Activated CD4-positive, alpha-beta T cell treated with anti-CD3 and anti-CD28 coated beads, Interleukin-2, Interleukin-6, amounts not matched to agents 100 ng/mL and 50 ng/mL, durations not matched to agents 16 hours and 8 hours (primary cell): ENCODE measurements at places on chromosomes 12 and 14.

GRCh38 chr12:132620113-132620898 lies 1.7 kb downstream of the P2RX2 start:
- no peak for DNase-seq

GRCh38 chr14:38039496-38039895 lies 168.2 kb upstream of the SSTR1 start:
- DNase-seq, result no peak

GRCh38 chr14:66088656-66089055 lies 397.5 kb upstream of the CCDC196 start:
- DNase-seq, result no peak

DNA sequence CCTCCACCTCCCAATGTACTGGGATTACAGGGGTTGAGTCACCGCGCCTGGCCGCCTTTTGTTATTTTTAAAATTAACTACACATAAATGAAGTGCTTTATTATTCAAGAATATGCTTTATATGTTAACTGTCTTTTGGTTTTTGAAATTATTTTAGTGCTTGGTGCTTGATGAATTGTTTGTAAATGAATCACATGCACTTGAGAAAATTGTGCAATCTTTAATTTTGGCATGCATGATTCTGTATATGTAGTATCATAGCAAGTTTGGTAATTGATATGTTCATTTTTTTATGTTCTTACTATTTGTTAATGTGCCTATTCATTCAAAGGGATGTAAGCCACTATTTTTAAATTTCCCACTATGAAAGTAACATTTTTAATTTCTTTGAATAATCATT lies 440.9 kb downstream of the NAV3 start:
- DNase-seq, result no peak

- no peak for DNase-seq
Observed at GRCh38 chr14:95505030-95505589, 11.3 kb downstream of the SYNE3 start.

DNA sequence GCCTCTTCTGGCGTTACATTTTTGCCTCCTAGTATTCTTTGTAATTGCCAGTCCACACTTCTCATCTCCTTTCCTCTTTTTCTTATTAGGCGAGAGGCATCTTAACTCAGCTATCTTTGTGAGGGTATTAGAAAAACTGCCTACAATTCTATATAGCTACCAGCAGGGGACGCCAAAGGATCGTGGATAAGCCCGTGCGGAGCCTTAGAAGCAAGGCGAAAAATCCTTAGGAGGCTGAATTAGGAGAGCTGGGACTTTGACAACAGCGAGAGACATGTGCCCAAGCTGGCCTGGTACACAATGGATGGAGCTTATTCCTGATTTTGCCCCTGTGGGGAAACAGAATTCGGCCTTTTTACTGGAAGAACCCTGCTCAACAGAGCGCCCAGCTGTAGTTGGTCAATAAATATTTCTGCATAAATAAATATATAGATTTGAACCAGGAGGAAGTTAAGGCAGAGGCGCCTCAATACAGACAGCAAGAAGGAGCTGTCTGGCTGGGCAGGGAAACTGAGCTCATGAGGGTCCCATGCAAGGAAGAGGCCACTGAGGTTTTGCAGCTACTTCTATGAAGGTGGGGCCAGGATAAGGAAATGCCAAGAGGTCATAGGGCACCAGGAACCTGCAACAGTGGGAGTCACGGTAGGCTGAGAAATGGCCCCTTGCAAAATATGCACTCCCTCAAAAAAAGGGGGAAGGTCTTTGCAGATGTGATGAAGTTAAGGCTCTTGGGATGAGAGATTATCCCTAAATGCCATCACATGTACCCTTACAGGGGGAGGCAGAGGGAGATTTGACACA lies 14.6 kb upstream of the RBM19 start:
- peak; percentile 46 for DNase-seq

- DNase-seq, result no peak
Observed at GRCh38 chr12:91629440-91629839, 446.8 kb upstream of the DCN start.

GRCh38 chr14:99459481-99460100 lies 21.1 kb downstream of the SETD3 start:
- no peak for DNase-seq
